ENCODE measurements at places on chromosomes 1 and 21.

DNA sequence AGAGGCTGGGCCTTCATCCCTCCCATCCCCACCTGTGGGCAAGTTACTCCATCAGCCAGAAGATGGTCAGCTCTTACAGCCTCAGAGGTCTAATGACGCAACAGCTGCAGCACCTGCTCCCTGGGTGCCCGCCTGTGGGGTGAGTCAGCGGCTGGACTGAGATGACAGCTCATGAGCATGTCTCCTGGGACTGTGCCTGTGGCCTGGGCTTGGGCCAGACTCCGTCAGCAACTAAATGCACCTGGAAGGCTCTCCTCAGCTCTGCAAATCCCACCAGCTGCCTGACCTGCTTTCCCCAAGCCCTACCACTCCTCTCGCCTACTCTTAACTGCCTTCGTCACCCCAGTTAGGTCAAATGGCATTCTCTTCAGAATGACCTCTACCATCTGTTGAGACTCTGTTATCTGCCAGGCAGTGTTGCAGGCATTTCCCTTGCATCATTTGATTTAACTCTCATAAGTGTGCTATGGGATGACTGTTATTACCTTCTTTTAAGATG is 47.7 kb downstream of the ETS2 start:
- no peak for DNase-seq

GRCh38 chr1:153217212-153217611 is at the start of gene PRR9:
Gene PRR9, plus strand, starts transcription at chr1:153217584. Its CDS starts 561 bp downstream, at chr1:153218145.
- no peak for DNase-seq

DNA sequence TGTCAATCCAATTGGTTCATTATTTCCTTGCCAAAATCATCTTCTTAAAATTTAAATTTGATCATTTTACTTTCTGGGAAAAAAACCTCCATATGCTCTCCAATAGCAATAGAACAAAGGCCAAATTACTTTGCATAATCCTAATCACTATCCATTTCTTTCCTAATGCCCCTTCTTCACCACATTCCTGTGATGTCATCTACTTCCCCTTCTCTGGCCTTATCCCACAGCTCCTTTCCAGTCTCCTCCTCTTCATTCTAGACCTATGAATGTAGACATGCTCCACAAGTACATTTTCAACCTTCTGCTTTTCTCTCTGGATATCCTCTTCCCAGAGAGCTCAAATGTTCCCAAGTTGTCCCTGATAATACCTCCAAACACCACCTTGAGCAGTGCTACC is 216.6 kb downstream of the MRPL39 start:
- DNase-seq: no peak

GRCh38 chr1:68454534-68454933 is 4.8 kb upstream of the RPE65 start:
- DNase-seq: no peak

DNA sequence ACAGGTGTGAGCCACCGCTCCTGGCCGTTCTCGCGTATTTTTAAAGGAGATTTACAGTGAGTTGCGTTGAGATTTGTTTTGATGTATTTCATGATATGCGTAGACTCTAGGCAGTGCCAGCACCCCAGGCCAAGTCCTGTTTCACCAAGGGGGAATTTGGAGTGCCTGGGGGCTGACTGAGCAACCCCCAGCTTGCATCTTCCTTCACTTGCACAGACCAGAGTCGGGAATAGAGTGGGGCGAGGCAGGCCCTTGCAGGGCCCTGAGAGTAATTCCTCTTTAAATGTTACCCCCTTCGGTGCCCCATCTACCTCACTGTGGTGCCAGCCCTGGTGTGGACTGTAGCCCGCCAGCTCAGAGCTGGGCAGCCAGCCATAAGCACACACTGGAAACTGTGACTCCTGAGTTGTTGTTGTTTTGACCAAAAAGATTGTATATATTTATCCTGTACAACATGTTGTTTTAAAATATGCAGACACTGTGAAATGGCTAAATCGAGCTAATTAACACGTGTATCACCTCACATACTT is 269.5 kb downstream of the NPHP4 start:
- DNase-seq: no peak

- DNase-seq: no peak
These were observed 25.3 kb upstream of the TRAPPC10 start for GRCh38 chr21:43986544-43987451.

DNA sequence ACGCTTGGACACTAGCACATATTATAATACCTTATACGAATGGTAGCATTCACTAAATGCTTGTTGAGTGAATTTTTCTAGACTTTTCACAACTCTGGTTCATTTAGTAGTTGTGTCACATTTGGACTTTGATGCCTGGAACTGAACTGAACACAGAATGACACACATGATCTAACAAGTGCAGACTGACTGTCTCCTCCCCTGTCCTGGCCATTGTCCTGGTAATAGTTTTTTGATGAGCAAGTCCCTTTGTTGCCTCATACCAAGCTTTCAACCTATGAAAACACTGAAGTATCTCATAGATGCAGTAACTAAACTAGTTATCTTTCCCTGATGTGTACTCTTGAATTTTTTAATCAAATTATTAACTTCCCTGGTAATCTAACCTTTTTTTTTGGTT is 66.4 kb downstream of the LRRC8D start:
- DNase-seq: no peak

DNA sequence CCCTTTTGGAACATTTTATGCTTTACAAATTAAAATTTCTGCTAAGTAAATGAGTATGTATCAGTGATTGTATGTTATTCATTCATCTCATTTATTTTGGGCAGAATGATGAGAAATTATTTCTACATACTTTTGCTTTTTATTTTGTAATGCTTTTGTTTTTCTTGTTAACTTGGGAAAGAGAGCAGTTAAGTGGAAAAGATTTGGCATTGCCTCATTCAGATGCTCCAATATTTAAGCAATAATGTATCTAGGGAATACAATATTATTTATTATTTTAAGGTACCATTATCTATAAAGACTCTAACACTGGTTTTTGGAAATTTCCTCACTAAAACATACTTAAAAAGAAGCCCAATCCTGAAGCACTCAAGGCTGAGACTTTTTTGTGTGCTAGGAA is 431.8 kb downstream of the NEGR1 start:
- DNase-seq: no peak

DNA sequence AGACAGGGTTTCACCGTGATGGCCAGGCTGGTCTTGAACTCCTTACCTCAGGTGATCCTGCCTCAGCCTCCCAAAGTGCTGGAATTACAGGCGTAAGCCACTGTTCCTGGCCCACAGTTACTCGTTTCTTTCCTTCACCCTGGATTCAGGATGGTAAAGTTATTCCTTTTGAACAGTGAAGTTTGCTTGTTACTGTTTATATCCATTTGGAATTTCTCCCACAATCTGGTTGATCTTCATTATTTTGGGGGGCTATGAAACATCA is 43.0 kb downstream of the WDR4 start:
- no peak for DNase-seq

GRCh38 chr1:227428803-227429202 is 110.5 kb upstream of the CDC42BPA start:
- DNase-seq: no peak

- no peak for DNase-seq
These were observed 6.4 kb downstream of the PTAFR start for GRCh38 chr1:28170001-28170596.

GRCh38 chr1:32786856-32787255 is 30.3 kb downstream of the YARS1 start:
- DNase-seq: no peak

- DNase-seq: no peak
These were observed 14.7 kb downstream of the LYPLAL1 start for GRCh38 chr1:219188331-219188803.

- DNase-seq: no peak
These were observed 13.1 kb downstream of the SLC30A7 start for GRCh38 chr1:100909018-100909417.

DNA sequence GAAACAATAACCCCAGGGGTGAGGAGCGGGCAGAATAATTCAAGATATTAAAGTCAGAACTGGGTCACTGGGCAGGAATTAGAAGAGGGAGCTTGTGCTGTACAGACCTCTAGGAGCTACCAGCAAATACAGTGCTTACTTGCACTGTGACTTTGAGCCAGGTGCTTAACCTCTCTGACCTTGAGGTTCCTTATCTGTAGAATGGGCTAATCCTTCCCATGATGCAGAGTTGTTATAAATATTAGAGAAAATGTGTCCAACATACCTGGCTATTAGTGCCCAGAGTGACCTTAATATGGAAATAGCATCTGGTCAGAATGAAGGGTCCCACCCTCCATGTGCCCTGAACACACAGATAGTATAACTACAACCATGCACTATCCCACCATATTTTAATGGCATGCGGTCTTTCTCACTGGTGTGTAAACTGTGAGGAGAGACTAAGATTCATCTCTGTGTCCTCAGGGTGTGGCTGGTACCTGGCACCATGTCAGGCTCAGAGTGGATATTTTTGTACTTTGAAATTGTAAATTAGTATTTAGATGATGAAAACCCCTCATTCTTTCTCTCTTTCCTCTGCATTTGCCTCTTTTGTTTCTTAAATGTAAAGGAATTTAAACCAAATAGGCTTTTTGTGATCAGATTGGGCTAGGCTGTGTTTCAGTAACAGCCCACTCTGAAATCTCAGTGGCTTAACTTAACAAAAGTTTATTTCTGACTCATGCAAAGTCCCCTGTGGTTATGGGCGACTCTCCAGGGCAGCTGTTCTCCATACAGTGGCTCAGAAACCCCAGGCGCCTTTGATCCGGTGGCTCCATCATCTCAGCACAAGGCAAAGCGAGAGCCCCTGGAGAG is 60.0 kb upstream of the ROR1 start:
- DNase-seq: no peak

- DNase-seq: no peak
These were observed 2.9 kb downstream of the EIF2D start for GRCh38 chr1:206609229-206609991.

- no peak for DNase-seq
These were observed 89.1 kb downstream of the MAN1C1 start for GRCh38 chr1:25705699-25706098.

DNA sequence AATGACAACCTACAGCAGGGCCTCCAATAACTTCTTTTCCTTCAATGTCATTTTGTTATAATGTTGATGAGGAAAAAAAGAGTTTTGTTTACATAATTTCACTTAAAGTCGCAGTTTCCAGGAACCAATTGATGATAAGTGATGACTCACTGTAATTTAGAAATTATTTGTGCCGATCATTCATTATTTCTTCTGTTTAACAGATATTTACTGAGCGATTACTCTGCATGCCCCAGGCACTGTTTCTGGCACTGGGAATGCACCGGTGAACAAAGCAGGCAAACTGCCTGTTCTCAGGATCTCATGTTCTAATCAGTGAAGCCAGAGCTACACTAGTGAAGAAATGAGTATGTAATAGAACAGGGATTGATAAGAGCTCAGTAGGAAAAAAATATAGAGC is 403.4 kb downstream of the NTNG1 start:
- DNase-seq: no peak

DNA sequence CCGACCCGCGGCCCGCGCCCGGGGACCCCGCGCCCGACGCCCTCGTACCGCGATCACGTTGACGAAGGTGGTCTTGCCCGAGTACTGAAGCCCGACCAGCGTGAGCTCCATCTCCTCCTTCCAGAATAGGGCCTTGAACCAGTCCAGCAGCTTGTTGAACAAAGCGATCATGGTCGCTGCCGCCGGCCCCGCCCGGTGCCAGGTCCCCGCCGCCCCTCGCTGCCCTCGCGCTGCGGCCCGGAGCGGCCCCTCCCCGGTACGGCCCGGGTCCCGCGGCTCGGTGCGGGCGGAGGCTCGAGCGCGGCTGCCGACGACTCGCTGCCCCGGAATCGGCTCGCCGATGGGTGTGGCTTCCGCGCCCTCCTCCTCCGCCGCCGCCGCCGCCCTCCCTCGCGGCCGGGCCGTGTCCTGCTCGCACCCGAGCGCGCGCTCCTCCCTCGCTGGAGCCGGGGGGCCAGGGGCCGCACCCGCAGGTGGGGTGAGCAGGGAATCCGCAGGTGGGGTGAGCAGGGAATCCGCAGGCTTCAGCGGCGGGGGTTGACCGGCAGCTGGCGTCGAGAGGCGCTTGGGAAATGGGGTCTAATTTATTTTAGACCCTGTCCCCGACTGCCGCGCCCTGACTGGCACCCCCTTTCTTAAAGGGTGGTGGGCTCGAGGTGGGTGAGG is at the start of gene ARL8A:
Gene ARL8A, minus strand, starts transcription at position 336 of the 666 bp plus-strand sequence. Its CDS starts 165 bp downstream, at position 171.
- no peak for DNase-seq

- no peak for DNase-seq
These were observed 32.8 kb downstream of the DLGAP3 start for GRCh38 chr1:34896612-34897011.

- DNase-seq: no peak
These were observed 79.2 kb upstream of the RALGPS2 start for GRCh38 chr1:178645808-178646200.

GRCh38 chr1:233759665-233760064 is 144.8 kb upstream of the SLC35F3 start:
- no peak for DNase-seq

GRCh38 chr1:173553312-173553711 is 49.6 kb downstream of the SLC9C2 start:
- DNase-seq: no peak

GRCh38 chr1:26838474-26839338 is 12.2 kb downstream of the ZDHHC18 start:
- no peak for DNase-seq

- DNase-seq: no peak
These were observed 10.4 kb upstream of the AGO4 start for GRCh38 chr1:35797380-35797779.

GRCh38 chr1:225813214-225813964 is 3.5 kb downstream of the EPHX1 start:
- no peak for DNase-seq

GRCh38 chr1:7886405-7886745 is 33.5 kb upstream of the UTS2 start:
- no peak for DNase-seq

Data from cerebellar nuclear complex (tissue), 1 donor.